ENCODE measurements at places on chromosomes 3 and 15.

- no peak for DNase-seq
Measured at GRCh38 chr3:7439101-7439680, 578.3 kb downstream of the GRM7 start.

- no peak for DNase-seq
Measured at GRCh38 chr15:71334873-71335272, 219.6 kb downstream of the THSD4 start.

DNA sequence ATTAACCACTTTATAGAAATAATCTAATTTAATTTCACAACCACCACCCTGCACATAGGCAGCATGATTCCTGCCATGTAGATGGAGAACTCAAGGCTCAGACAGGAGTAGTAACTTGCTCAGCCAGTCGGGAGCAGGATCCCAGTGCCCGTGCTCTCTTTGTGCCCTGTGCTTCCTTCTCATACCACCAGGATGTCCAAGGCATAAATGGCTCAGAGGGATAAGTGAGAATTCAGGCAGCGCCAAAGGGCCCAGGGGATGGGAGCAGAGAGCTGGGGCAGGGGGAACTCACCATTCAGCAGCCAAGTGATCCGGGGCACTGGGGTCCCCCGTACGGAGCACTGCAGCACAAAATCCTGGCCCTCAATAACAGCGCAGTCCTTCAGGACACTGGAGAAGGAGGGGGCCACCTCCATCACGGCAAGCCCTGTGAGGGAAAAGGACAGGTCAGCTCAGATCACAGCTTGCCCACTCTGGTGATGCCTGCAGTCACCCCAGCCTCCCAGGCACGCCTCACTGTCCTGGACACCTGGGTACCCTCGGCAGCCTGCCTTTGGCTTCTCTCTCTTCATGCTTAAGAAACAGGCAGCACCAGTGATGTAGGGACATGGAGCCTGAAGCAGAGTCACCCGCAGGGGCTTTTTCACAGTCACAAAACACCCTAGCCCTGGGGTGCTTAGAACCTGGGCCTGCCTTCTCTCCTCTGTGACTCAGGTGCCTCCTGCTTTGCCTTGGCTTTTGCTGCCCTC lies 141.0 kb upstream of the HACD2 start:
- DNase-seq: no peak

GRCh38 chr15:54208786-54209185 lies 230.5 kb downstream of the UNC13C start:
- no peak for DNase-seq

All from C1 segment of cervical spinal cord (tissue), 14 donors.